ENCODE measurements at places on chromosomes 6 and 20.

DNA sequence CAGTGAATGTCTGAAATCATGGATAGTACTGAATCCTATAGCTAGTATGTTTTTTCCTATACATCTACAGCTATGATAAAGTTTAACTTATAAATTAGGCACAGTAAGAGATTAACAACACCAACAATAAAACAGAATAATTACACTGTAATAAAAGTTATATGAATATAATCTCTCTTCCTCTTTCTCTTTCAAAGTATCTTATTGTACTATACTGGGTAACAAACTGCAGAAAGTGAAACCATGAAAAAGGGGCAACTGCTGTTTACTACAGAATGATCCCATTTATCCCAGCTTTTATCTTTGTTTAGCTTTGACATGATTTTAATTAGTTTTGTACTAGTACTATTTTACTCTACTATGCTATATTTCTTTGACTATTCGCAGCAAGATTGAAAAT, 25.8 kb downstream of the ESF1 start:
- DNase-seq, result no peak

DNA sequence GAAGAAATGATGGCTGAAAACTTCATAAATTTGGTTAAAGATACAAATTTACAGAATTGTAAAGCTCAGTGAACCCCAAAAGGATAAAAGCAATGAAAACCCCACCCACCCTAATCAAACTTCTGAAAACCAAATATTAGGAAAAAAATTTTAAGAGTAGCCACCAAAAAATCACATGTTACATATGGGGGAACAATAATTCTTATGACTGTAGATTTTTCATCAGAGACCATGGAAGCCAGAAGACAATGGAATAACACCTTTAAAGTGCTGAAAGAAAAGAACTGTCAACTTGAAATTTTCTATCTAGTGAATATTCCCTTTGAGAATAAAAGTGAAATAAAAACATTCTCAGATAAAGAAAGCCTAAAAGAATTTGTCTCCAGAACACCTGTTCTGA, 24.4 kb downstream of the PROCR start:
- DNase-seq, result no peak

GRCh38 chr6:41687501-41688175, 47.8 kb downstream of the TFEB start:
- DNase-seq, result no peak

DNA sequence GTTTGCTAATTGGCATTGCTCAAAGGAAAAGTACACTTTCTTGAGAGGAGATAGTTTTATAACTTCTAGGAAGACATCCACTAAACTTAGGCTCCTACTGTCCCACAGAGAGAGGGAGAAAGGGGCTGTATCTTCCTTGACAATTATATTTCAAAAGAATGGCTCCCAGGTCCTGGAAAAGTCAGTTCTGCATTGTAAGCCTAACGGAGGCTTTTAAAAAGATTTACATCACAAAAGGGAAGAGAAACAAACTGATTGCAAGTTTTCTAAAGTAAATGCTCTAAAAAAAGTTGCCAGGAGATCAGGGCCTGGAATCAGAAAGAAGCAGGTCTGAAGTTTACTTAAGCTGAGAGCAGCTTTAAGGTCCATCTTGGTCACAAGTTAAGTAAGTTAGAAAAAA, 839.5 kb downstream of the FRK start:
- no peak for DNase-seq

DNA sequence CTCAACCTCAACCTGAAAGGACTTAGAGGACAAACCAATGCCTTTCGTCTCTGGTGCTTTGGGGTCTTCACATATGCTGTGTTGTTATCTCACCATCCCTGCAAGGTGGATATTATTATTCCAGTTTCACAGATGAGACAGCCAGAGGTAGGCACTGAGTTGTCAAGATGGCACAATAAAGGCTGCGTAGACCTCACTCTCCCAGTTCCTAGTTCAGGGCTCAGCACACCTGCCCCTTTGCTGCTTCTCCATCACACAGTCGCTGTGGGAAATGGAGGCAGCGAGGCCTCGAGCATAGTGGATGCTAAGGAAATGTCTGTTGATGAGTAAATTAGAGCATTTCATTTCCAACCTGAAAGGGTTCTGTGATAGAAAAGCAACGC, 22.0 kb downstream of the FOXP4 start:
- no peak for DNase-seq

GRCh38 chr6:133410638-133411435, 169.7 kb downstream of the EYA4 start:
- no peak for DNase-seq

DNA sequence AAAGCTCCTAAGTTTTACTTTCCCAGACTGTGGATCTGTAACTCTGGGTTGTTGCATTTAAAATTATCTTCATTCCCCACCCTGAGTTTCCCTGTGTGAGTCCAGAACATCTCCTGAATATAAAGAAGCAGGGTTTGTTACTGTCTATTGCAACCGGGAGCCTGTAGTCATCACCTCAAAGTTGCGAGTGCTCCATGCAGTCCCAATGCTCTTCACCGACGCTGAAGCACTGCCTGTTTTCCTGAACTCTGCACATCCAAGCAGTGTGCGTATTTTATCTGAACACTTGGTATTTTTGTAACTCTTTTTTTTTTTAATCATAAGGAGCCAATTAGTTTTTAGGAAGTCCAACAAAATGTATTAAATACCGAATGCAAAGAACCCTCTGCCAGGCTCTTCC, 907 bp upstream of the HLA-B start:
- no peak for DNase-seq

GRCh38 chr20:55544638-55545037, 460.7 kb downstream of the CBLN4 start:
- no peak for DNase-seq

GRCh38 chr6:92196325-92196724, 1223.0 kb downstream of the EPHA7 start:
- no peak for DNase-seq

All from GM19239 (cell line).